ENCODE measurements at places on chromosomes 3 and 15.
A peak's percentile ranks its signal among the peaks of the same experiment; 100 is the strongest.

DNA sequence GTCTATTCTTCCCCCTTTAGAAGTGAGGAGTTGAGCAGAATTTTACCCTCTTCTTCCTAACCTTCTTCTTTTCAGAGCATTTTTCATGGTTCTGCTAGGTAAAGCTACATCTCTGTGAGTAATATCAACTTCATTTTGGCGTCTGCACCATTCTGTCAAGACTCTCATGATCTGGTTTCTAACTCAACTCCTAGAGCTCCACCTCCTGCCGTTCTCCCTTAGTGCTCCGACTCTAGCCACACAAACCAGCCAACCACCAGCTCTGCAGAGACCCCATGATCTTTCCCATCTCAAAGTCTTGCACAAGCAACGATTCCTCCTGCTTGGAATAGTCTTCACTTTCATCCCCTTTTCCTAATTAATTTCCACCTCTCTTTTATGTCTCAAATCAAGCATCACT, 193.9 kb upstream of the TMC3 start:
- no peak for DNase-seq

DNA sequence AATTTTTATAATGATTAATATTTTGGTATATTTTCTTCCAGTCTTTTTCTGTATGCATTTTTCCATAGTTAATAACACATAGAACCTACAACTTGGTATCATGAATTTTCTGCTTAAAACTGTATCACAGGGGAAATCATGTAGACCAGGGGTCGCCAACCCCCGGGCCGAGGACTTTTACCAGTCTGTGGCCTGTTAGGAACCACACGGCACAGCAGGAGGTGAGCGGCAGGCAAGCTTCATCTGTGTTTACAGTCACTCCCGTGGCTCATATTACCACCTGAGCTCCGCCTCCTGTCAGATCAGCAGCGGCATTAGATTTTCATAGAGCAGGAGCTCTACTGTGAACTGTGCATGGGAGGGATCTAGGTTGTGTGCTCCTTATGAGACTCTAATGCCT, 54.7 kb downstream of the RPL22L1 start:
- peak; percentile 81 for DNase-seq

DNA sequence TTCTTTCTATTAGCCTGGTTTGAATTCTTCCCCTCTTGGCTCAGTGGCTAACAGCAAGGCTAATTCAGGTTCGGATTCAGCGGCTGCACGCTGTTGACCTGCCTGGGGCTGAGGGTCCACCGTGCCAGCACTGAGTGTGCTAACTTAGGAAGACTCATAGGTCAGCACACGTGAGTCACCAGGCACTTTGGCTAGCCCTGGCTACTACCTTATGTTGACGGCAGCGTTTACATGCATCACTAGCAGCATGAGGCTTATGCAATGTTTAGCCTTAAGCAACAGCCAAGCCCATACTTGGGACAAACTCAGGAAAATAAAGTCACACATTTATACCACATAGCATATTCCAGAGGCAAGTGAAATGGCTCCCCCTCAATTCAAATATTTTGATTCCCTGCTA, 137.7 kb downstream of the RAB11A start:
- DNase-seq = no peak

DNA sequence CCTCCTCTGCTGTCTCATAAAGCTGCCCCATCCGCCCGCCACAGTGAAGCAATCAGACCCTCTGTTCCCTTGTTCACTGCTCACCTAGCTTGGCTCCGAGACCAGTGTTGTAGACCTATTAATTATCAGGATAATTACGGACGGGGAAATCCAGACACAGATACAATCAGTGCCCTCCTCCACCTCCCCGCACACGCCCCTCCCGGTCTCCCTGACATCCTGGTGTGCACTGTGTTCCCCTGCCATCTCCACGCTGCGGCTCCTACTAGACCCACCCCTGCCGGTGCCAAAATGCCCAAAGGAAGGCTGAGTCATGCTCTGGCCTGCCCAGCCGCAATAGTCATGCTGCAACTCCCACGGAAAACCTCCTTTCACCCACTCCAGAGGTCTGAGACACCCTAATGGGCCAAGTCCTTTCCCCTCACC, 277.3 kb upstream of the TLE3 start:
- DNase-seq = peak; percentile 63

- peak; percentile 54 for DNase-seq
Observed at GRCh38 chr3:36944012-36944640, 728 bp downstream of the TRANK1 start.

- no peak for DNase-seq
Observed at GRCh38 chr3:188523291-188523690, 369.3 kb downstream of the LPP start.

DNA sequence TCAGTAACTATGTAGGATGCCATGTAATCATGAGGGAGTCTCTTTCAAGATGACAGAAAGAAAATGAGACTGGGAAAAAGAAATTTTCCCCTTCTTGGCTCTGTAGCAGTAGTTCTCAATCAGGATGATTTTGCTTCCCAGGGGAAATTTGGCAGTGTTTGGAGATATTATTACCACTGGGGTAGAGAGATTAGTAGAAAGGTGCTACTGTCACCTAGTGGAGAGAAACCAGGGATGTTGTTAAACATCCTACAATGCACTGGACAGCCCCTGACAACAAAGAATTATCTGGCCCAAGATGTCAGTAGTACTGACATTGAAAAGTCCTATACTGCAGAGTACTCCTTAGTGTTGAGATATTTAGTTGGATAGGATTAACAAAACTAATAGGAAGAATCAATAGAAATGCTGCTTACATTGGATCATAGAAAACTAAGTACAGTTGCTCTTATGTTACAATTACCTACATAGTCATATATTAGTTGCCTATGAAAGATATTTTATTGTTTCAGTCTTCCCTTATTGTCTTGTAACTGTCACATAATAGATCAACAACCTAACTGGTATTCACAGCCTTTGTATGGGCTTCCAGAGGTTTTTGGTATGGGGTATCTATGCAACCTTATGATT, 433.3 kb downstream of the RAP2B start:
- peak; percentile 62 for DNase-seq

DNA sequence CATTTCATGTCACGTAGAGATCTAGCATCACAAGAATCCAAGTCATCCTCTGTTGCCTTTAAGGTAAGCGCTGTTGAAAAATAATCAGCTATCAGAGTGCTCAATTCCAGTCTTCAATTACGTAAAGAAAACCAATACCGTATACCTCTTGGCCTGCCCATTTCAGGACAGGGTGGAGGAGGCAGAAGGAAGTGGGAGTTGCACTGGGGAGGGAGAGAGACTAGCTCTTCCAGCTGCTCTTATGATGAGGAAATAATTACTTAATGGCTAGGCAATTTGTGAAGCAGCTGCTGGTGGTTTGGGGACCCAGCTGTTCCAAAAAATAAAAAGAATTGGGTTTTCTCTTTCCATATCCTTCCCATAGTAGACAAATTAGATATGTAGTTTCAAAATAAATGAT, 365.8 kb upstream of the MCTP2 start:
- DNase-seq = no peak

DNA sequence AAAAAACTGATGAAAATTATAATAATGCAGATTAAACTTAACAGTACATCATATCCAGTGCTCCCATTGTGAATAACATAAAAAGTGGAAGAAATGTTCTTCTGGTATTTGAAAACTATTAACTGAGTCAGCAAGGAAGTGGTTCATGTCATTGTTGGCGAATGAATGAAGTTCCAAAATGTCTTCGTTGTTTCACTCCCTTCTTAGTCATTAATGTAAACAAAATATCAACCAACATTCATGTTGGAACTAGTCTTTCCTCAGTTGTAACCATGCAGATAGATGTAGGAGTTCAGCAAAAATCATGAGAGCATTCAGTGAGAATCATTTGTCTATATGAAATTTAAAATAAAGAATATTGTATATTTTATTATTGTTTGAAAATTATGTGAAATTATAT, 44.1 kb upstream of the ICE2 start:
- no peak for DNase-seq

GRCh38 chr15:74863239-74864056, 9.7 kb downstream of the SCAMP2 start:
- DNase-seq = no peak

DNA sequence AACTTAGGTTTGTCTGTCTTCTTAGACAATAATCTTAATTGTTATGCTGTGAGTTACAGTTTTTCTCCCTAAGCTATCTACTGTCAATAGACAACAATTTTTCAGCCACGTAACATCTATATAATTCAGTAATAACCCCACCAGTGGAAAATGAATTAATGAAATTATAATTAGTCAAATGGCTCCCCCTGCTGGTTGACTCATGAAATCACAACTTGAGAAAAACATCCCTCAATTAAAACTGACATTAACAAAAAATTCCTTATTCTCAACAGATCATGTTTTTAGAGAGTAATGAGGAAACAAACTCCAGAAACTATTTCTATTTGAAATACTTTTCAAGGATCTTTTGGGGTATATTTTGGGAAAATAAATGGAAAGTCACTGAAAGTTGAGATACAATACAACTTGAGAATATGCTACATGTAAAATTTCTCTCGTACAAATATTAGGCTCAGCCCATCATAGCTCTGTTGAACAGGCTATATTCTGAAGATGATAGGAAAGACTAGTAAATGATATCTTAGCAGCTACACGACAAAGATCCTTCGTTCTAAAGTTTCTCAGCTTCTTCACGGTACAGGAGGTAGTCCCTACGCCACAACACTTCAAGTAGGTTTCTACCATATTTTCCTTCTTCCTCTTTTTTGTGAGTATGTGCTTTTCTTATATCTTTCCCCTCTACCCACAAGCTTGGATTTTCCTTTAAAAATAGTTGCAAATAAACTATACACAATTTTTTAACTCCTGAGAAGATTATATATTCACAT, 20.7 kb downstream of the PPP1R2 start:
- peak; percentile 38 for DNase-seq

DNA sequence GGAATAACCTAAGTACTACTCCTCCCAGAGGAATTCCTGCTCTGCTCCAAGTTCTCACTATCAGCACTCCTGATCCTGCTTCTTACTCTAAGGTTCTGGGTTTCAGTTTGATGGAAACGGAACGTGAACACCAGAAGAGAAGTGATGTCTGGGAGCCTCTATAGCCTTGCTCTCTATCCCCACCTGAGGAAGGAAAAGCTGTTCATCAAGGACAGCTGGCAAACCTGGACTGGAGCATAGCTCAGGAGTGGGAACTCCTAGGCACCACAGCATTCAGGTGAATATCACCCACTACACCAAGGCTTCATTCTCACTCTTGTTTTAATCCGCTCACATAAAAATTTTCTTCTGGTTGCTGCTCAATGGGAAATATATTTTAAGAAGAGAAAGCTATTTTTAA, 13.0 kb upstream of the CADPS start:
- DNase-seq = no peak

DNA sequence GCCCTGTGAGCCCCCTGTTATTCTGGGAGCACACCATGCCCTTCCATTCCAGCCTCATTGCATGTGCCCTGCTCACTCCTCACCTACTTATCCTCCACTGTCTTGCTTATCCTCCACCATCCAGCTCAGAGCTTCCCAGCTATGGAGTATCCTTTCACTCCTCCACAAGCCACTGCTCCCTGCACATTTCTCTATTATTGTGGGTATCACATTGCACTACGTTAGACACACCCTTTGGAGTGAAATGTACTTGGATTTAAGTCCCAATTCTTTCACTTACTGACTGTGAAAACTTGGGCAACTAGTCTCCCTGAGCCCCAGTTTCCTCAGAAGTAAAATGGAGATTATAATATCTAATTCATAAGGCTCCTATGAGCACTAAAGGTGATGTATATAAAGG, 4.3 kb downstream of the MASP1 start:
- DNase-seq = no peak

- DNase-seq = no peak
Observed at GRCh38 chr3:9810433-9810770, 340 bp downstream of the TTLL3 start.

DNA sequence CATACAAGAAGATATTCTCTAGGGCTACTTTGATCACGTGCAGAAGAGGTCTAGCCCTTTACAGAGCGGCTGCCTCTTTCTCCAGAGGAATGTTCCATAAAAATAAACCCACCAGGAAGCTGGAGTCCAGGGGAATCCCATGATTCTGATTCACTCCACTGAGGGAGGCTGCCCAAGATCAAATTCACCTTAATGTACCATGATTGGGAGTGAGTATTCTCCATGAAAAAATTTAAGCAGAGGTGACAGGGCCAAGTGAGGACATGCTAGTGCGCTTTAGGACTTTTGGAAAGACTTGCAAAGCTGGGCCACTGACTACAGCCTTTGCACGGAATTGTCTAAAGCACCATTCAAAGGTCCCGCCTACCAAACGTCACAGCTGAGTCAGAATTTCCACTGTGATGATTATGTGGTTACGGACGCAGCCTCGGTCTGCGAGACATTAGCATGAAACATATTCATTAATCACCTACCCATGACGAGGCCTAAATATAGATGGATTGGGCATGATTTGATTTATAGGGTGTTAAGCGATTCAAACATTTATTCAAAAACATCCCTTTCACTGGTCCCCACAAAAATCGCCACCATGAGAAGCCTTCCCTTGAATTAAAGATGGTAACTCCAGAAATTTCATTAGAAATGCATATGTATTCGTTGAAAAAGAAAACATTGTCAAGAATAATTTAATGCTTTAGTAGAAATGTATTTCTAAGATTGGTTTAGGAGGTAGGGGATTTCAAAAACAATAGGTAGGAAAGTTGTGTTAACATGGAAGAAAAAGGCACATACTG, 152.6 kb downstream of the GREM1 start:
- peak; percentile 47 for DNase-seq

GRCh38 chr3:105615814-105616213, 249.1 kb downstream of the ALCAM start:
- no peak for DNase-seq

GRCh38 chr3:156727519-156728205, 53.3 kb downstream of the TIPARP start:
- no peak for DNase-seq

- DNase-seq = peak; percentile 9
Observed at GRCh38 chr3:64141476-64141875, 83.8 kb downstream of the PRICKLE2 start.

- no peak for DNase-seq
Observed at GRCh38 chr3:188083011-188083410, 70.9 kb upstream of the LPP start.

DNA sequence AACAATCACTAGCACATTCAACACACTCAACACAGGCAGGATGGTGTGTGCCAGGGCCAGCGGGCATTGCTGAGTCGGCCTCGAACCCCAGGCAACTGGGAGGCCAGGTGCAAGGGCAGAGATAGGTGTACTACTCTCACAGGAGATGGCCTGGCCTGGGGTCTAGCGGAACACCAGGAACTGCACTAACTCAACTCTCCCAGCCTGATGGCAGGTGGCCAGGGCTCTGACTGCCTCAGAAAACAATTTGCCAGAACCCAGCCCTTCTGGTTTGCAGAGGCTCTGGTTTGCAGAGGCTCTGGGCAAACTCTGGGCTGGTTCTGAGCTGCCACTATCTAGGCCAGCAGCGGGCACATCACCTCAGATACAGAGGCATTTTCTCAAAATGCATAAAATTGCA, 229.2 kb upstream of the CHRNA7 start:
- DNase-seq = no peak

GRCh38 chr3:46660003-46660402, 33.5 kb downstream of the ALS2CL start:
- DNase-seq = no peak

GRCh38 chr3:181327349-181327748, 337.8 kb upstream of the DNAJC19 start:
- DNase-seq = no peak

All from SW480 (cell line).